ENCODE measurements at places on chromosomes 3 and 15.

- DNase-seq: no peak
Observed at GRCh38 chr3:42652611-42653302, 740 bp upstream of the ZBTB47 start.

- no peak for DNase-seq
Observed at GRCh38 chr15:70219256-70219895, 121.7 kb upstream of the TLE3 start.

DNA sequence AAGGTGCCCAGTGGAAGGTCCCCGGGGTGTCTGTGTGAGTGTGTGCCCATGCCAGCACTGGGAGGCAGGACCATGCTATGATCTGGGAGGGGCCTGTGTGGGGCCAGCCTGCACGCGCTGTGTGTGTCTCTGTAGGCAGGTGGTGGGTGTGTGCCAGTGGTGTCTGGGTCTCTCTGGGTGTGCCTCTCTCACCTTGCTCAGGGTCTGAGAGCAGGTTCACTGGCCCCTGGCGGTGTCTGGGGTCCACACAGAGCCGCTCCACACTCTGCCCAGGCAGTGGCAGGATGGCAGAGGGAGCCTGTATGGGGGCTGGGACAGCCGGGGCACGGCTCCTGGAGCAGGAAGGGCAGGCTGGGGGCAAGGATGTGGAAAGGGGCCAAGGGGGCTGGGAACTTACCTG is 12.6 kb downstream of the ITIH4 start:
- DNase-seq: no peak

DNA sequence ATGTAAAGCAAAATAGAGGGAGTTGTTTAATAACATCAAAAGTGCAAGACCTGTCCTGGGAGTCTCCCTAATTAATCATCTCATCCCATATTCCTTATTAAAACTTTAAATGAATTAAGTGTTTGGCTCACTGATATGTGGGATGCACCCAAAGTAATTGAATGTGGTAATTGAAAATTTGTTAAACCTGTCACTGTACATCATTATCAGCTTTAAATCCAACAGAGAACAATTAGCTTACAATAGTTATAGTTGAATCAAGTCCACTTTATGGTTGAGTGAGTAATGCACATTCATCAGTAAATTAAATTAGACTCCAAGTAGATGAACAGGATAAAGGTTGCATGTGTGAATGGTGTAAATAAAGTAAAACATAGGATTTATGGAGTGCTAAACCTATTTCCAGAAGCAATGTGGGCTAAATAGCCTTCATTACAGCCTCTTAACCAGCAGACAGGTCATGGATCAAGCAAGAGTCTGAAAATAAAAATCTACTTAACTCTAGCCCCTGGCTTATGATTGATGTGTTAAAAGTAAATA is 608.2 kb upstream of the CCDC54 start:
- no peak for DNase-seq

- DNase-seq: no peak
Observed at GRCh38 chr3:55159711-55160110, 231.9 kb upstream of the LRTM1 start.

DNA sequence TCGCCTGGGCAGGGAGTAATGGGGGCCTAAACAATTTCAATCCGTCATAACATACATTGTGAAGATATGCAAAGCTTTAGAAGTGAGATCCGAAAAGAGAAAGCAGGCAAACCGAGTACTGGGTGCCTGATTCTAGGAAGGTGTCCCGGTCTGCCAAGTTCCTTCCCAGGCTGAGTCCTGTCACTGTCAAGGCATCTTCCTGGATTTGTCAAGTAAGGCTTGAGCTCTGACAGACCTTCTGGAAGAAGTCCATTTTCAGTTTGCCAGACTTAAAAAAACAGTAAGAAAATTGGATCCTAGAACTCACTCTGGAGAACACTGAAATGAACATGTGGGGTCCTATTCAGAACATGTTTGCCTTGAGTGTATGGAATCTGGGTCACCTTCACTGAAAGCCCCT is 253.9 kb downstream of the RORA start:
- DNase-seq: no peak

DNA sequence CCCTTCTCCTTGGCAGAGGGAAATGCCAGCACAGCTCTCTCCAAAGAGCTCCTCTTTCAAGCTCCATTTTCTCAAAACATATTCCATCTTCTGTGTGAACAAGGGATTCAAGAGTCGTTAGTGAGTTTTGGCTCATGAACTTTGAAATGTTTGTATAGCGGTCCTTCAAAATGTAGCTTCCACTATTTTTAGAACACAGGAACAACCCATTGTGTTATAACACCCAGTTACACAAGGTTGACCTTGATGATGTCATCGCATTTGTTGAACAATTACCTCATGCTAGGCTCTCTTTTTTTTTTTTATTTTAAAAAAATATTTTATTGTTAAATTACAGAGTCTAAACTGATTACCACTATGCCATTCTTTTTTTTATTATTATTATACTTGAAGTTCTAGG is 251.7 kb downstream of the THSD4 start:
- DNase-seq: no peak

DNA sequence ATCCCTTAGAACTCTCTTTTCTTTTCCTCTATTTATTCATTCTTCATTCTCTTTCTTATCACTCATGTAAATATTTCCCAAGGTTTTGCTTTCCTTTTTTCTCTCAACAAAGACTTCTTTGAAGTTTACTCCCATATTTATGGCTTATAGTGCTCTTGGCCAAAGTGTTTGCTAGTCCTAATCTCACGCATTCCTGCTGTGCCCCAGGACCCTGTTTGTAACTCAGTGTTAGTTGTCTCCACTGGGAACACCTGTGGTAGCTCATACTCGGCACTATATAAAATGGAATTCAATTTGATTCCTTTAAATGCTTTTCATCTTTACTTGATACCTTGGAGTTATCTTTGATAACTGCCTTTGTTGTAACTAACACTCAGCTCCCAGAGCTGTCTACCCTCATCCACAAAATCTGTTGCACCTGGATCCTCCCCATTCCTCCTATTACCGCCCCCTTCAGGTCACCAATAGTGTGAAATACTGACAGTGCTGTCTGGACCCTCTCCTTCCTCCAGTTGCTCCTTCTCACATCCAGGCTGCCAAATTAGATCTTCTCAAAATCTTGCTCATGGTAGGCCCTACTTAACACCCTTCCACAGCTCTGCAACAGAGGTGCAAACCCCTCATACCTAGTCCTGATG is 76.8 kb downstream of the TIGIT start:
- no peak for DNase-seq

- no peak for DNase-seq
Observed at GRCh38 chr15:90557186-90558084, 27.7 kb downstream of the CRTC3 start.

DNA sequence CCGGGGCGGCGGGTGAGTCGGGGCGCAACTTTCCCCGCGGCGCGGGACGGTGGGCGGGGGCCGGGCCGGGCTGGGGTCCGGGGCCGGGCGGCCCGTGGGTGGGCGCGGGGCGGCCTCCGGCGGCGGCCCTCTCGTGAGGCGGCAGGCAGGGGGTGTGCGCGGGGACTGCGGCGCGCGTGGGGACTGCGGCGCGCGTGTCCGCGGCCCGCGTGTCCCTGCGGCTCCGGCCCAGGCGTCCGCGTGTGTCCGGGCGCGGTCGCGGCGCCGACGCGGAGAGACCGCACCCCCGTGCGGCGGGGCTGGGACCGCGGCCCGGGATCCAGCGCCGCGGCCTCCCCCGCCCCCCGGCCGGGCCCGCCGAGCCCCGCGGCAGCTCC is 349 bp downstream of the PLXNA1 start:
- no peak for DNase-seq

- no peak for DNase-seq
Observed at GRCh38 chr15:71273731-71274447, 158.6 kb downstream of the THSD4 start.

DNA sequence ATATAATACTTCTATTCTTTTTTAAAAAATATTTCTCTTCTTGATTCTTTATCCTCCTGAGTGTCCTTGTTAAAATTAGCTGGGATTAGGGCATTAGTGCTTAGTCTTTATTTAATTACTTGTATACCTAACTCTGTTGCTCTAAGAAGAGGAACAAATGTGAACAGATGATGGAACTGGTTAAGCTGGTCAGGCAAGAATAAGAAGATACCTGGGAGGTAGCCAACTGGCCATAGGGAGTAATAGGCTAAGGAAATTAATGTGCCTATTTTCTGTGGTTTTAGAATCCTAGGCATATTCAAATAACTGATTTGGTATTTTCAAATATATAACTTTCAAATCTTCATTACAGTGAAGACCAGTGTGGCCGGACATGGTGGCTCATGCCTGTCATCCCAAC is 54.4 kb downstream of the EIF3J start:
- no peak for DNase-seq

GRCh38 chr3:16168211-16168610 is 6.3 kb upstream of the GALNT15 start:
- no peak for DNase-seq

DNA sequence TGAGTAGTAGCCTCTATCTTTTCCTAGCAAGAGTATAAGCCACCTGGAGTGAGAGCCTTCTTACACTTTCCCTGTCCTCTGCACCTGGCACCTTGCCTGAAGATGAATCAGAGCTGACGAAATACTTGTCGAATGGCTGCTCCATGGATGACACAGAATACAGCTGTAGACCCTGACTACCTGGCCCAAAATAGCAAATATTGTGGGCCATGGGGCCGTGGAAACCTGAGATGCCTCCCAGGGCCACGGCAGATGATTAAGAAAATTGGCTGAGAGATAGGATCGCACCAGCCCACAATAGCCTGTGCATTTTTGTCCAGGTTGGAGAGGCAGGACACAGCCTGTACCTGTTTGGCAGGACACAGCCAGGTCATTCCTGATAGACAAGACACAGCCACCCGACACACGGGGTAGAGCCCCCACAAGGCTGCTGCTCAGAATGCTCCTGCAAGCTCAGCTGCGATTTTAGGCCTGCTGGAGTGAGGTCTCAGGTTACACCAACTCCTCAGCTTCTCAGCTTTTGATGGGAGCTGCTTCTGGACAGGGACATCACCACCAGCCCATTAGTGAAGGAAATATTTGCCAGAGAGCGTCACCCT is 22.9 kb upstream of the TPM1 start:
- DNase-seq: no peak

DNA sequence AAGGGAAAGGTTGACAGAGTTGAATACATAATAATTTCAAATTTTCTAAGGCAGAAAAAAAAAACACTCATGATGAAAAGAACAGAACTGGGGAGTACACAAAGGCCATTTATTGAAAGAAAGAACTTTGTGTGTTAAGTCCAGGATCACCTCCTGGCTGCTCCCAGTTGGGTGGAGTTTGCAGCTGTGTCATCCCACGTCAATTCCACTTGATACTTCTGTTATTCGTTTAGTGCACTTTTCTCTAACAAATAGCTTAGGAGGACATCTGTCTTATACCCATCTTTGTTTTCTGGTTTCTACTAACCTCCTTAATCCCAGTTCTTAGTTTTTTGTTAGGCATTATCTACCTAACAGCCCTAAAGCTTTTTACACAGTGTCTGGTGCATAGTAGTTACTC is 44.7 kb downstream of the SGO1 start:
- no peak for DNase-seq

DNA sequence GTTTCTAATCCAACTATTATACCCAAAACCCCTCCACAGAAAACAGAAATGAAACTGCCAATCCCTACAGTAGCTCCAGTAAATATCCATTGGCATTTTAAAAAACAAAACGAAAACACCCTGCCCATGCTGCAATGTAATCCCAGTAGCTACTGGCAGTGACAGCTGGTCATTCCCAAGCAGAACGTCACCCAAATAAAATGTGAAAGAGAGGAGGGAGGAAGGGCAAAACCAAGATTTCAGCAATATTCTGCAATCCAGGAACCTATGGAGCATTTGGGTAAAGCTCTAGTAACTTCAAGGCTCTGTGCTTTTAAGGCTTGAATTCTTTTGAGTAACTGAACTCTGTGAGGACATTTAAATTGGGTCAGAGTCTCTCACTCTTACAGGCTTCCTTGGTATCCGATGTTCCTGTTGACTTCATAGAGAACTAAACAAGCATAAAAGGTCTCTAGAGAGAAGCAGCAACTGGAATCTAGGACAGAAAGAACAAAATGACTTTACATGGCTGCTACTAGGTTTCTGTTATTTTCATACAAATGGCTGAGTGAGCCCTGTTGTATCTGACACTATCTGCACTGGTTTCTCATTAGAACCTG is 136.2 kb downstream of the TNIK start:
- no peak for DNase-seq

DNA sequence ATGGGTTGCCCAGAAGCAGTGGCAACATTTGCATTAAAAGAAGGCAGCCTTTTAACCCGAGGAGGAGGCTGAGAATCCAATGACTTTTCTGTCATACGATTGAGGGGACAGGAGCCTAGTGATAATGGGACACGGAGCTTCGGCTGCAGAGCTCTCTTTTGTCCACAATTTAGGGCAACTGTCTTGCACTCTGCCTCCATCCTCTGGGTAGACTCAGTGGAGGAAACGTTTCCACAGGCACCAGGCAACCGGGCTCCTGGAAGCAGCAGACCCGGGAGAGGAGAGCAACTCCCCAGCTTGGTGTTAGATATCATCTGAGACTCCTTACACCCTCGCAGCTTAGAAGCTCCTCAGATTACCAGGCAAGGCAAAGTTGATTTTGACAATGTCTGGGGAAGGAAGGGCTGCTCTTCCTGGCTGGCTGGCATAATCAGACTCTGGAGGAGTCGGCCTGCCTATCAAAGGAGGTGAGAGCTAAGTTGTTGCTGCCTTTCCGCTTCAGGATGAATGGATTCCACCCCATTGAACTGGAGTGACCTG is 43.5 kb upstream of the RNU6-1 start:
- DNase-seq: no peak

GRCh38 chr15:58282060-58282708 is 144.0 kb downstream of the AQP9 start:
- DNase-seq: no peak

GRCh38 chr3:42022355-42022754 is 60.5 kb upstream of the ULK4 start:
- DNase-seq: no peak

DNA sequence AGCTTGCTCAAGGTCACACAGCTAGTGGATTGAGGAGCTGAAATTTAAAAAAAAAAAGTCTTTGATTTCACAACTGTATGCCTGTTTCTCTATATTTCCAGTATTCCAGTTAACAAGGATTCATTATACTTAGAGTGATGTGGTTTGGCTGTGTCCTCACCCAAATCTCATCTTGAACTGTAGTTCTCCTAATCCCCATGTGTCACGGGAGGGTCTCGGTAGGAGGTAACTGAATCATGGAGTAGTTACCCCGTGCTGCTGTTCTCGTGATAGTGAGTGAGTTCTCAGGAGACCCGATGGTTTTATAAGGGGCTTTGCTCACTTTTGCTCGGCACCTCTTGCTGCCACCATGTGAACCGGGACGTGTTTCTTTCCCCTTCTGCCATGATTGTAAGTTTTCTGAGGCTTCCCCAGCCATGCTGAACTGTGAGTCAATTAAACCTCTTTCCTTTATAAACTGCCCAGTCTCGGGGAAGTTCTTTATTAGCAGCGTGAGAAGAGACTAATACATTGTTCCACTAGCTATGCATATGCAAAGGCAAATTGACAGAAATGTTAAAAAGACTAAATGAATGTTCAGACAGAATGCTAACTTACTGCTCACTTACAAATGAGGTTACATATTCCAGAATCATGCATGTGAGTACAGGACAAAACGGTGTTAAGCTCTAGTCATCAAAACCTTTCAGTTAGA is 1101.9 kb downstream of the ROBO1 start:
- DNase-seq: no peak

GRCh38 chr3:156460206-156460611 is 94.7 kb downstream of the SSR3 start:
- DNase-seq: no peak
